ENCODE measurements at places on chromosomes 3 and 15.

- peak; percentile 62 for DNase-seq
Measured at GRCh38 chr3:13657660-13658435, 108.9 kb downstream of the FBLN2 start.

GRCh38 chr15:51075826-51076523 lies 18.7 kb downstream of the TNFAIP8L3 start:
- no peak for DNase-seq

DNA sequence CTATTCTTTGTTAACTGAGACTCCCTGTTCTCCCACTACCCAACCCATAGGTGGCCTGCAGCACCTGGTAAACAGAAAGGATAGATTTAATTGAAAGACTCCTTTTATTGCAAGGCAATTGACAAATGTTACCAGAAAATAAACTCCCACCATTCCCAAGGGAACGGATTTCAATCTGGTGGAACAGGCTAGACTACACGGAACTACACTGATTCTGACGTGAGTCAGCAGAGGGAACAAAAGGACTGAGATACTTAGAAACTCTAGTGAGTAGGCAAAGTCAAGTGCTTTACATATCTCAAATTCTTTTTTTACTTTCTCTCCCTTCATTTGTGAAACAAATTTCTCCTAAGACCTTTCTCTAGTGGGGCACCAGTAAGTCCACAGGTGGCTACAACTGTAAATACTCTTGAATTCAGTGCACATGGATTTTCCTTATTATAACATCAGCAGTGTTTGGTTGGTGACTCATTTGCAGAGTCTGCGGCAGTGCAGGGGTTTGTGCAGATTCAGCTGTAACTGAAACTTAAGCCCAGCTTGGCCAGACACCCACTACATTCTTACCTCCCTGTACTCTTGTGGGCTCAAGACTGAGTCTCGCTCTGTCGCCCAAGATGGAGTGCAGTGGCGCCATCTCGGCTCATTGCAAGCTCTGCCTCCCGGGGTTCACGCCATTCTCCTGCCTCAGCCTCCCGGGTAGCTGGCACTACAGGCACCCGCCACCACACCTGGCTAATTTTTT lies 34.3 kb upstream of the PLSCR2 start:
- DNase-seq, result no peak

DNA sequence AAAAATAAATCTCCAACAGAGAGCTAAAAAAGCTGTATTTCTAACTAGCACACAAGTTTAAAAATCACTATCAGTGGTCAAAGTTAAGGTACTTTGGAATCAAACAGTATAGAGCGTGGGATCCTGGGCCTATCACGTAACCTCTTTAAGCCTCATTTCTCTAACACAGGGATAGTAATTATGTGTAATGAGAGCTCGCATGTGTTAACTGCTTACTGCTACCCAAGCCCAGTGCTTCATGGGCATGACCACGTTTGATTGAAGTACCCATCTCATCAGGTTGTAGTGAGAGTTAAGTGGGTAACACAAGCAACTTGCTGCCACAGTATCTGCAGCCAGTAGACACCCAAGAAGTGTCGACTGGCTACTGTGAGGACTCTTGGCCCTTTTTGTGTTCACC lies 28.2 kb upstream of the NOX5 start:
- no peak for DNase-seq

DNA sequence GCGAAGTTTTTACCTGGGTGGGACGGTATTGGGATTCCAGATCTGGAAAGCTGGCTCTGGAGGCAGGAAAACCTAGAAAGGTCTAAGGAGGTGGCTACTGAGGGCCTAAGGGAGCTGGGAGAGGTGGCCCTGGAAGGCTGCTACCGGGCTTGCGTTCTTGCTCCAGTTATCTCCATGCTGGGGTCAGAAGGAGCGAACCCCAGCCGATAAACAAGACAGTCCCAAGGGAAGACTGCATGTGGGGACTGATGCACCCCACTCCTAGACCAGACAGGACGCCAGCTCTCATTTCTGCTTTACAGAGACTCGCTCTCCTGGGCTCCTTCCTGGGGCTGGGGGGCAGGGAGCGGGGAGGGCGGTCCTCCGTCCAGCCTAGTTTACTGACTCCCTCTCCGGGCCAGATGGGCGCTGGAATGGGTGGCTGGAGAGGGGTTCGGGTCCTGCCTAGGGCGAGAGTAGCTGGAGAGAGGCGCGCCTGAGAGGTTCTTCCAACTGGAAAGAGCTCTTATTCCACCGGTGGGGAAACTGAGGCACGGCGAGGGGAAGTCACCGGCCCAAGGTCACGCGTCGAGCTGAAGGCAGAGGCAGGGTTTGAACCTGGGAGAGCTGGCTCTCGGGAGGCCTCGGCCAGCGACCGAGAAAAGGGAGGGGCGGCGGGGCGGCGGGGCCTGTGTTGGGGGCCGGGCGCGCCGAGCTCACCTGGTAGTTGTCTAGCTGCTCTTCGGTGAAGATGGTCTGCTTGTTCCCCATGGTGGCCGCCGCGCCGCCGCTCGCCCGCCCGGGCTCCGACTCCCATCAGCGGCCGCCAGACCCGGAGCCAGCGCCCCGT lies 565 bp downstream of the CIB2 start:
- DNase-seq, result no peak

GRCh38 chr3:7650466-7650865 lies 789.6 kb downstream of the GRM7 start:
- no peak for DNase-seq

- no peak for DNase-seq
Measured at GRCh38 chr3:30750967-30751366, 143.5 kb downstream of the GADL1 start.

DNA sequence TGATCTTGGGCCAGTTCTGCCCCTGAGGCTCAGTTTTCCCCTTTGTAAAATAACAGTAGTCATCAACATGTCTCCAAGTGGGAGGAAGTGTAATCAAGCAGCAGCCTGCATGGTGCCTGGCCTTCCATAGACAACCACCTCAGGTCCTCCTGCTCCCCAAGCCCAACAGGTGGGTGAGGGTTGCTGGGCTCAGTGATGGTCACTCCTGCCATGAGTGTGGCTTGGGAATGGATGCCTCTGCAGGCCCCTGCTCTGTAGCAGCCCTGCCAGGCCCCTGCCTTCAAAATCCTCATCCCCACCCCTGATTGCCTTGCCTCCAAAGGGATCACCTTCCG lies 59.1 kb upstream of the SLC6A1 start:
- no peak for DNase-seq

DNA sequence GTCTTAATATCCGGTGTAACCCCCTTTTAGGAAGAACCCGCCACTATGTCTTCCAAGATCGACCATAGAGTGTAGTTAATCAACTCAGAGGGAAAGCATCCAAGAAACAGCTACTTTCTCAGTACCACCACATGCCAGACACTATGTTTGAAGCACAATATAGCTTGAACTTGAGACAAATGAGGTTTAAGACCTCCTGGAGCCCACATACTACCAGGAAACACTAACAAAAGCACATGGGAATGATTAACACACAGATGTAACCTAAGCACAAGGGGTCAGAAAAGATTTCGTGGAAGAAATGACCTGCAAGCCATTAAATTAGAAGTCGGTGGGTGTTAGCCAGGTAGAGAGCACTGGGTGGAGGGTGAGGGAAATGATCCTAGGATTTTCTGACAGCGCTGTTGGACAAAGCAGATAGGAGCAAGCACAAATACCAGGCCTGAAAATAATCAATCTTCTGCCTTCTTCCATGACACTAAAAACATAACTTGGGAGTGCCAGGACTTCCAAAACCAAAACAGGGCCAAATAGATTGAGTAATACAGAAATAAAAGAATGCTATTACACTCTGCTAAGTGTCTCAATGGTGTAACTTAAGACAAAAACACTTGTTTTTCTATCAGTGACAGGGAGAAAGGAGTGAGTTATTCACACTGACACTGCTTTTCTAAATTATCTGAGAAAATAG lies 213.7 kb downstream of the FOXP1 start:
- DNase-seq, result no peak
